Thoracic aorta (tissue), 2 donors: ENCODE measurements at places on chromosomes 5 and 9.

DNA sequence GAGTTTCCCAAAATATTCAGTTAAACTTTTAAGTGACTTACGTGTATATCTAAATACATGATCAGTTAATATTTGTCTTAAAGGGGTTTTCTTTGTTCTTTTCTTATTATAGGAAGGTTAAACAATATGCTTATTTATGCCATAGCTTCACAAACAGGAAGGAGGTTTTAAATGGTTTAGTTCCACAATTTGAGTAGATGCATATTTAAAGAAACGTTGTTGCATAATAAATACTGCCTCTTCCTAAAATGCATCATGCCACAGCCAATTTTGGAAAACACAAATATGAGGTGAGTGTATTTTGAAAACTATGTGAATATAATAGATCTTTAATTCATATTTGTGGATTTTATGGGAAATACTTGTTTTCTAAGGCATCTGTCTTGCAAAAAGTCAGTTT, 2.5 kb upstream of the ADRB2 start:
- DNase-seq = no peak
- peaks cover 5% of the 10 kb centered on the region for H3K4me1 ChIP-seq
- H3K27me3 ChIP-seq = no peaks in the 10 kb centered on the region
- H3K27ac ChIP-seq = no peak overlapping the region
- H3K36me3 ChIP-seq = no peaks in the 10 kb centered on the region

DNA sequence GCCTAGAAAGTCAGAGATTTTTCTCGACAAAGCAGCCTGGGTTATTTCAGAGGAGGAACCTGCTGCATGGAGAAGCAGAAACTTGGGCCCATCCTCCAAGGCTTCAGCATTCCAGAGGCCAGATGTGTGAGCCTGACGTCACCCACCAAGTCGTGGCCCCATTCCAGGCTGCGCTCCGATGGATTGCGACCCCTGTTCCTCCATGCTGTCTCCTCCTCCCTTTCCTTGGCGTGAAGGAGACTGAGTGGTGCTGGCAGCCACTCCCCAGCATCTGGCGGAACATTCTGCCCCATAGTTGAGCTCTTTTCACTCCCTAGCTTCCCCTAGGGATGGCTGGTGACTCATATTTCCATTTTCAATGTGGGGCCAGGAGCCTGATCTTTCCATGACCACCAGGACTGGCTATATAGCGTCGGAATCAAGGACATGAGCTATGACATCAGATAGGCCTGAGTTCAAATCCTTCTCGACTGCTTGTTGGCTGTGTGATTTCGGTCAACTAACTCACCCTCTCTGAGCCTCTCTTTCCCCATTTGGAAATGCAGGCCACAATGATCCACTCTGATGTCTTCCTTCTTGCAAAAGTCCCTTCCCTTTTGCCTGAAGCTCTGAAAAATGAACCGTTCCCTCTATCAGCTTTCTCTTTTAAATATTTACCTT, 24.5 kb upstream of the DUSP1 start:
- DNase-seq = peak; percentile 92
- no peaks in the 10 kb centered on the region for H3K36me3 ChIP-seq
- peak overlapping the region; percentile 96 for H3K27ac ChIP-seq
- H3K4me3 ChIP-seq = peak overlapping the region; percentile 29
- H3K4me1 ChIP-seq = peaks cover 40% of the 10 kb centered on the region

DNA sequence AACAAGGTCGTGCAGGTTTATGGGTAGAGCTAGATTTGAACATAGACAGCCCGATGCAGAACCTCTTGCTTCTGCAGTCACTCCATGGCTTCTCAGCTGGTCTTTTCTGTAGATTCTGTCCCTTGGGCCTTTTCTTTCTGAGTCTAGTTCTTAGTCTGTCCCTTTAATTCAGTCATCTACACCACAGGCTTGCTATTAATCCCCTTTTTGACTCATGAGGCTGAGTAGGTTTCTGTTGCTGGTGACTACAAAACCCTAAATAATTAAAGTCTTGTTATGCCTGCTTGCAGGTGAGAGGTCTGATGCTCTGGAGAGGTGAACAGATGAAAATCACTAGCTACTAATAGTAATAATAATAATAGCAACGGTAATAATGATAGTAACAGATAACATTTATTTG, 19.3 kb upstream of the STRBP start:
- H3K27ac ChIP-seq = no peak overlapping the region
- H3K4me1 ChIP-seq = no peaks in the 10 kb centered on the region
- no peak overlapping the region for H3K4me3 ChIP-seq
- no peak for DNase-seq

- no peak overlapping the region for H3K27ac ChIP-seq
- no peak overlapping the region for H3K4me3 ChIP-seq
- no peaks in the 10 kb centered on the region for H3K27me3 ChIP-seq
- H3K36me3 ChIP-seq = no peaks in the 10 kb centered on the region
Measured at GRCh38 chr9:108707120-108707519, 148.7 kb downstream of the ACTL7B start.

- H3K27me3 ChIP-seq = no peaks in the 10 kb centered on the region
- no peaks in the 10 kb centered on the region for H3K4me1 ChIP-seq
- H3K27ac ChIP-seq = no peak overlapping the region
- DNase-seq = no peak
- no peaks in the 10 kb centered on the region for H3K36me3 ChIP-seq
Measured at GRCh38 chr9:128242828-128243214, 33.0 kb downstream of the GOLGA2 start.

DNA sequence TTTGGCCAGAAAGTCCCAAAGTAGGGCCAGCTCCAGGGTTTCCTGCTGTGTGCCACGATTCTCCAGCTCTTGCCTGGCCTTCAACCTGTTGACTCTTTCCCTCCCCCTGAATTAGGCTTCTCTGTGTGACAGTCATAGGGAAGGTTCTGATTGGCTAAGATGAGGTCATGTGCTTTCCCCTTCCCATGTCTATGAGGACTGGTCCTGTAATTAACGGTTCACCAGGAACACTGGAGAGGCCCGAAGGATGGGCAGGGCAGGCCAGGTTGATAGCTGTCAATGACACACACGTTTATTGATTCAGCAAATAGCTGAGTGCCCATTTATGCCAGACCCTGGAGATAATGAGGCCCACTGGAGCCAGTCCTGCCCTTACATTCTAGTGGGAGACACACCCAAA, 9.0 kb upstream of the PRR7 start:
- no peak overlapping the region for H3K27ac ChIP-seq
- no peaks in the 10 kb centered on the region for H3K27me3 ChIP-seq
- no peak for DNase-seq

DNA sequence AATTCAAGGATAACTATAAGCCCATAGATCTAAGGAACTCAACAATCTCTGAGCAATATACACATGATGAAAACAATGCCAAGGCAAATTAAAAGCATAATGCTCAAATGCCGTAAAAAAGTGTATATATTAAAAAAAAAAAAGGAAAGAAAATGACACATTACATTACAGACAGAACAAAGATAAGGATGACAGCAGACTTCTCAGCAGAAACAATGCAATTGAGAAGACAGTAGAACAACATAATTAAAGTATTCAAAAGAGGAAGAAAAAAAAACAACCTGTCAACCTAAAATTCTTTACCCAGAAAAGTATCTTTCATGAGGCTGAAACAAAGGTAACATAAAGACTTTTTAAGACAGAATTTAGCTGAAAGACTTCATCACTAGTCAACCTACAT, 591.7 kb downstream of the ZNF608 start:
- H3K27me3 ChIP-seq = no peaks in the 10 kb centered on the region
- H3K4me1 ChIP-seq = no peaks in the 10 kb centered on the region
- no peak for DNase-seq
- H3K4me3 ChIP-seq = no peak overlapping the region
- no peak overlapping the region for H3K27ac ChIP-seq
- H3K36me3 ChIP-seq = no peaks in the 10 kb centered on the region

GRCh38 chr9:128565578-128565977, 13.2 kb downstream of the SPTAN1 start:
- H3K4me3 ChIP-seq = no peak overlapping the region
- no peaks in the 10 kb centered on the region for H3K27me3 ChIP-seq
- H3K36me3 ChIP-seq = peaks cover 30% of the 10 kb centered on the region
- no peak for DNase-seq
- H3K4me1 ChIP-seq = peaks cover 22% of the 10 kb centered on the region

DNA sequence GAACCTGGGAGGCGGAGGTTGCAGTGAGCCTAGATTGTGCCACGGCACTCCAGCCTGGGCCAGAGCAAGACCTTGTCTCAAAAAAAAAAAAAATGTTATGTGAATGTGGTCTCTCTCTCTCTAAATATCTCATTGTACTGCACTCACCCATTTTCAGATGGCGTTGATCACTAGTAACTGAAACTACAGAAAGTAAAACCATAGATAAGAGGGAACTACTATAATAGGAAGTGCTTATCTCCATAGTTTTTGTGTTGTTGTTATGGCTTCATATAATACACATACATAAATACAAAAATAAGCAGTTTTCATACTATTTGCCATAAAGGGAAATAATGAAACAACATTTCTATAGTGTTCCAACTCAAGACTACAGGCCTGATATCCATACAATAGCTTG, 9.1 kb downstream of the IL31RA start:
- no peak overlapping the region for H3K4me3 ChIP-seq
- H3K27me3 ChIP-seq = no peaks in the 10 kb centered on the region
- H3K27ac ChIP-seq = no peak overlapping the region
- no peaks in the 10 kb centered on the region for H3K4me1 ChIP-seq
- DNase-seq = no peak

- no peaks in the 10 kb centered on the region for H3K27me3 ChIP-seq
- no peak overlapping the region for H3K4me3 ChIP-seq
- no peak overlapping the region for H3K27ac ChIP-seq
Measured at GRCh38 chr5:107930092-107930491, 259.4 kb upstream of the EFNA5 start.

- no peak for DNase-seq
- no peak overlapping the region for H3K4me3 ChIP-seq
Measured at GRCh38 chr5:146249801-146250200, 46.4 kb downstream of the RBM27 start.

DNA sequence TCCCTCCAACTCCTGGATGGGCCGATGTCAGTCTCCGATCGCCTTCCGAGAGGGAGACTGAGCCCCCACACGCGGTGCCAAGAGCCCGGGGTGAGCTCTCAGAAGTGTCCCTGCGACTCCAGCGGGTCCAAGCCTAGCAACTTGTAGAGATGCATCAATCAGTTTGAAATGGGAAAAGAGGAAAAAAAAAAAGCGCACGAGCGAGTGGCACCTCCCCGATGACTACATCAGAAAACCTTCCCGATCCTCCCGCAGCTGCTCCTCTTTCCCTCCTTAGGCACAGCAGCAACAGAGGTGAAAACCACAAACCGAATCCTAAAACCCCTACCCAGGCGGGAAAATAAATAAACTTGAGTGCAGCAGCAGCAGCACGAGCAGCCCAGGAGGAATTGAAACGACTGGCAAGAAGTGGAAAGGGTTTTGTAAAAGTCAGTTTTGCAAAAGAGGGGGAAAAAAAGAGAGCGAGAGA, 1.0 kb upstream of the EFNA5 start:
- H3K27ac ChIP-seq = peak overlapping the region; percentile 87
- DNase-seq = no peak
- H3K36me3 ChIP-seq = no peaks in the 10 kb centered on the region
- no peaks in the 10 kb centered on the region for H3K4me1 ChIP-seq

GRCh38 chr5:45774528-45774927, 78.3 kb upstream of the HCN1 start:
- no peak overlapping the region for H3K4me3 ChIP-seq
- no peaks in the 10 kb centered on the region for H3K4me1 ChIP-seq
- no peaks in the 10 kb centered on the region for H3K27me3 ChIP-seq
- DNase-seq = no peak
- no peak overlapping the region for H3K27ac ChIP-seq

- no peak for DNase-seq
- no peak overlapping the region for H3K27ac ChIP-seq
- no peaks in the 10 kb centered on the region for H3K36me3 ChIP-seq
- H3K4me1 ChIP-seq = no peaks in the 10 kb centered on the region
- no peaks in the 10 kb centered on the region for H3K27me3 ChIP-seq
Measured at GRCh38 chr9:82600536-82601292, 462.2 kb downstream of the RASEF start.

DNA sequence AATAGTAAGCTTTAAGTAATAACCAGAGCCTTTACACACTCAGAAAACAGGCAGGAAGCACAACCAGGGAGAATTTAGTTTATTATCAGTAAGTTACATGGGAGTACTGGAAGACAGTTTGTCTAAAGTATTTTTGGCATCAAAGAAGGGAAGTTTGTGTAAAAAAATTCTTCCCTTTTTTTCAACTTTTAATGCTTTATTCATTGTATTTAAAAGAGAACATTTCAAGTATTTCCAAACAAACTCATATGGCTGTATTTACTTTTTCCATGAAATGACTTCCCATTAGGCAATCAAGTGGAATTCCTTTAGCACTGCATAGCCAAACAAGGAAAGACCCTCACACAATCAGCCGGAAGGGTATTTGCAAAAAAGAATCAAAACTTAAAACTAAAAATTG, 26.7 kb downstream of the RNF145 start:
- H3K36me3 ChIP-seq = no peaks in the 10 kb centered on the region
- H3K4me1 ChIP-seq = peaks cover 37% of the 10 kb centered on the region
- no peak for DNase-seq
- H3K27me3 ChIP-seq = no peaks in the 10 kb centered on the region
- H3K4me3 ChIP-seq = no peak overlapping the region
- peak overlapping the region; percentile 16 for H3K27ac ChIP-seq

- DNase-seq = no peak
- no peaks in the 10 kb centered on the region for H3K27me3 ChIP-seq
- H3K4me1 ChIP-seq = peaks cover 61% of the 10 kb centered on the region
- peak overlapping the region; percentile 88 for H3K4me3 ChIP-seq
Measured at GRCh38 chr9:76901801-76902200, 4.1 kb downstream of the PRUNE2 start.

DNA sequence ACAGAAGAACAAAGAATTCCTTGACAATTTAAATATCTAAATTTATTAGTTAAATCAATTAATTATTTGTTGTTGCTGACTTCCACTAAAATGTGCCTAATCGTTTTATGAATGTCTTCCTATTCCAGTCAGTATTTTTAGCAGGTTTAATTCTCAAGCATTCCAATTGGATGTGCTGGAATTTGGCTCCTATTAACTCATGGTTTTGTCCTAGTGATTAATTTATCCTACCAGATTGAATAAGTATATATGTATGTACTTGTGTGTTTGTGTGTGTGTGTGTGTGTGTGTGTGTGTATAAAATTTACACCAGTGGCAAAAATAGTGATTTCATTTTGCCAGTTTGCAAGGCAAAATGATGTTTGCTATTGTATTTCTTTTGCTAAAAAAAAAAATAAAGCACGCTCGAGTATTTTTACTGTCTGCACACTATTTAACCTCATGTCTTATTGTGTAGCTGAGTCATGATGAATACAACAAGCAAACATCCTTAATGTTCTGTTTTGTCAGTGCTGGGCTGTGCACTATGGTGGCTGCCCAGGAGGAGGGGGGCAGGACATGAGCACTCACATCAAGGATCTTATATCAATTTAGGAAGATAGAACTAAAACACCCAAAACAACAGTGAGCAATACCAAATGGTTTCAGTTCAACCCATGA, 375.5 kb downstream of the PDE4D start:
- H3K27ac ChIP-seq = no peak overlapping the region
- H3K4me3 ChIP-seq = no peak overlapping the region
- no peaks in the 10 kb centered on the region for H3K36me3 ChIP-seq
- H3K27me3 ChIP-seq = no peaks in the 10 kb centered on the region

GRCh38 chr5:134510970-134511795, 14.3 kb upstream of the JADE2 start:
- no peak overlapping the region for H3K27ac ChIP-seq
- no peak overlapping the region for H3K4me3 ChIP-seq
- no peaks in the 10 kb centered on the region for H3K27me3 ChIP-seq

- no peaks in the 10 kb centered on the region for H3K27me3 ChIP-seq
- no peak for DNase-seq
- H3K27ac ChIP-seq = no peak overlapping the region
- no peaks in the 10 kb centered on the region for H3K4me1 ChIP-seq
- no peaks in the 10 kb centered on the region for H3K36me3 ChIP-seq
- H3K4me3 ChIP-seq = no peak overlapping the region
Measured at GRCh38 chr5:130183115-130183514, 278.9 kb downstream of the CHSY3 start.
